WTC11 (cell line): ENCODE measurements at places on chromosomes 16 and 17. TPM values are rescaled to one million over a fixed set of nuclear protein-coding genes. Genes with fewer than 3 reads are reported as not detected.

- DNase-seq, result no peak
These were observed 144.1 kb upstream of the HLF start for GRCh38 chr17:55120651-55121050.

DNA sequence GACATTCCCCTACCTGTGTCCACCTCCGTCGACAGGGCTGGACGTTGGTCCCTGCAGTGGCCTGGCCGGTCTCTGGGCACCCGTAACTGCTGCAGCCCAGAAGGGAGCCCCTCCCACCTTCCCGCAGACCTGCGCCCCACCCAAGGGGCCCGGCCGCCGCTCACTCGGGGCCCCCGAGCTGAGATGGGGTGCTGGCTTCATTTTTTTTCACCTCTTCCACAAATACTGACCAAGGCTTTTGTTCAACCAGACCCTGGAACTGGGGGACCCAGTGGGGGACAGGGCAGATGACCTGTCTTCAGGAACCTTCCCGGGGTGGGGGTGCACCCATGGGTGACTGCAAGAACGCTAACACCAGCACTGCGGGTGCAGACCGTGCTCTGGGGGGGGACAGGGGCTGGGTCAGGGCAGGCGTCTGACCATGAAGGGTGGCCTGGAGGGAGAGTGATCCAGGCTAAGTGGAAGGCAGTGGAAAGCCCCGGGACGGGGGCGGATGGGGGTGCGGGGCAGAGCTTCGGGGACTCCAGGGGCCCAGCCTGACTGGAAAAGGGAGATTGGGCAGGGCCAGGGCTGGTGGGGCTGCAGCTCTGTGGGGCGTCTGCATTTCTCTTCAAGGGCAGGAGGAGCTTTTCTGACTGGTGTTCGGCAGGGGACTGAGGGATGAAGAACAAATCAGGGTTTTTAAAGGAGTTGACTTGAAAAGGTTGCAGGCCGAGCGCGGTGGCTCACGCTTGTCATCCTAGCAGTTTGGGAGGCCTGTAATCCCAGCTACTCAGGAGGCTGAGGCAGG lies 42.3 kb downstream of the SLC7A5 start:
- no peak for DNase-seq

DNA sequence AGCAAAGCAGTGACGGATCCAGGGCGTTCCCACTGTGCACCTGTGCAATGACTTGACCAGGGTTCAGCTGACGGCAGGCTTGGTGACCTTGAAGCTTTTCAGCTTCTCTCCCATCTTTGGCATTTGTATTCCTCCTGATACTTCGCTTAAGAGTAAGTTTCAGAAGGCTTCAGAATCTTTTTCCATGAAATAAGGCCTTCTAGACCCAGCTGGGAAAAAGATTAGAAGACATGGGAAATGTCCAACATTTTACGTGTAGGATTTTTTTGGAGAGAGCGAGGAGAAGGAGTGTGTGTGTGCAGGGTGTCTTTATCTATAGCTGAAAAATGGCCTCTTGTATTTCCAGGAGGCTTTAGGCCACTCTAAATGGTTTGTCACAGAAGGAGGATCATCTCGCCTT lies 104.1 kb downstream of the BANP start:
- no peak for DNase-seq

GRCh38 chr17:8125947-8126490 lies 2.1 kb upstream of the HES7 start:
- peak; percentile 74 for DNase-seq

- DNase-seq, result no peak
These were observed 123.1 kb downstream of the FOXL1 start for GRCh38 chr16:86701286-86701975.

DNA sequence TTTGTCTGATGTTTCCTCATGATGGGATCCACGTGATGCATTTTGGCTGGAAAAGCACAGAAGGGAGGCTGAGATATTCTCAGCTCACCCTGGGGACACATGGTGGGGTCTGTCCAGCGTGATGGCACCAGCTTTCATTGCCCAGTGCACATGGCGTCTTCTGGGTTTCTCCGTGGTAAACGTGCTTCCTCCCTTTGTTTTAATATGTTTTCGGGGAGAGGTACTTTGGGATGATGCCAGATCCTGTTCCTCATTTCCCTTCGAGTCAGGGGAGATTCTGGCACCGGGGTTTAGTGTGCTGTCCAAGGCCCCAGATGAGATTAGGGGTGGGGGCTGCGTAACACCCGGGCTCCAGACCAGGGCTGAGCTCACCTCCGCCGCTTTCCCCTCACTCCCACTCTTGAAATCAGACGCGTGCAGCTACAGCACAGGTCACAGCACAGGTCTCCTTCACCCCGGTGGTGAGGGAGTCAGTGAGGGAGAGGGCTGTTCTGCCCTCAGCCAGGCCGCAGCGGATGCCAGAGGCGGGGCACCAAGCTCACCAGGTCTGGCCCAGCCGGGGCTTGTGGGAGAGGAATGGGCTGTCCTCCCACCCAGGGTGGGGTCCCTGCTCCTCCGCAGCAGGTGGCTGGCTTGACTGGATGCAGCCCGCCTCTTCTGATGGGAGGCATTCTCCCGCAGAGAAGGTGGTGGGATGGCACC lies 33.9 kb downstream of the COX4I1 start:
- DNase-seq, result no peak

The PRR35 gene
- total RNA-seq, result 0.72 to 1.1 TPM (median 0.94 TPM) in 3 replicates

The SPNS2 gene
- total RNA-seq, result 0.87 to 1.4 TPM (median 1.3 TPM) in 3 replicates

The CES1 gene
- 1.5 to 2.1 TPM (median 2.0 TPM) in 3 replicates for total RNA-seq

The E4F1 gene
- 27.2 to 34.4 TPM (median 27.8 TPM) in 3 replicates for total RNA-seq

The TP53TG3B gene
- not detected in 3 replicates for total RNA-seq

The ACSM5 gene
- 0.16 to 0.17 TPM in 2 of 3 replicates, not detected in the other for total RNA-seq

The KIF2B gene
- total RNA-seq, result not detected in 3 replicates
